ENCODE measurements at places on chromosomes 12 and 14.

DNA sequence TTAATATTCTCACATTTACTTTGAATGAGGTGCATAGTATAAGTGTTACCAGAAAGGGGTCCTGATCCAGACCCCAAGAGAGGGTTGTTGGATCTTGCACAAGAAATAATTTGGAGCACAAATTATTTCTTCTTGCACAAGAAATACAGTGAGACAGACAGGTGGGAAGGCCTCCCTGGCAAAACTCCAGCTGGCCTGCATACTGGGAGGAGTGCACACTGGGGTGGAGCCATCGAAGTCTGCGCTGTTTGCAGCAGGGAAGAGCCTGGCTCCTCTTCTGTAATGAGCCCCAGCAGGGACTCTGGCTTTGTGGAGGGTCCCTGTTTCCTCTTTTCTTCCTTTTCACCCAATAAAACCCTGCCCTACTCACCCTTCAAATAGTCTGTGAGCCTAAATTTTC, 141.6 kb downstream of the GLT1D1 start:
- DNase-seq: no peak
- no peak overlapping the region for H3K27ac ChIP-seq
- no peak overlapping the region for H3K4me3 ChIP-seq

GRCh38 chr12:111319600-111320257, 49.2 kb downstream of the PHETA1 start:
- H3K27ac ChIP-seq: no peak overlapping the region
- no peak overlapping the region for H3K4me3 ChIP-seq
- H3K36me3 ChIP-seq: no peaks in the 10 kb centered on the region
- H3K4me1 ChIP-seq: no peaks in the 10 kb centered on the region
- DNase-seq: no peak

GRCh38 chr12:71947645-71948105, 9.0 kb downstream of the TPH2 start:
- no peak overlapping the region for H3K4me3 ChIP-seq
- no peak overlapping the region for H3K27ac ChIP-seq
- no peaks in the 10 kb centered on the region for H3K36me3 ChIP-seq

DNA sequence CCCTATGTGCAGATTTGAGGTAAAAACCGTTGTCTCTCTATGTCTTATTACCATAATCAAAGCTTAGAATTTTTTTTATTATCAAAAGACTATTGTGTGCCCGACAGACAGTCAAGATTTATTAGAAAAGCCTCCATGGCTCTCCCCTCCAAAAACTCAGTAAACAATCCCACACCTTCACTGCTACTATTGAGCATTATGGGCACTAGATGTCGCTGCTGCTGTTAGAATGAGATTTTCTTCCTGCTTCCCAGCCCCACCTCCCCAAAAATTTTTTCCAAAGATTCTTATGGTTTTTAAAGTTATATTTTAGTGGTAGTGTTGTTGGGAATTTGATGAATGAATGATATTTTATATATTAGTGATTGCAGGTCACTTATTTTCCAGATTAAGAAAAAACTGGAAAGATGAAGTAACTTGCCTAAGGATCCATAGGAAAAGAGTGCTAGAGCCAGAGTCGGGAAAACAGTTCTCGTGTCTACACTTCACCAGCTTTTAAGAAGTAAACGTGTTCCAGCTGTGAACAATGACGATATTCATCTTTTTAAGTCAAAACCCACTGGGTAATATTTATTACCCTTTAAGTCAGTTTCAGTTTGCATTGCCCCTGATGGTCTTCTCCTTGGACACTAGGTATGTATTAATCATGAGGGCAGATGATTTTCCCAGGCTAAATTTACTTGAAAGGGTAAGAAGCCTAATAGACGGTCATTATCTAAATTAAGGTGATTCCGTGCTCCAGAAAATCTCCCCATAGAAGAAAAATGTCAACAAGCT, 12.2 kb upstream of the FOXG1 start:
- no peak for DNase-seq
- no peak overlapping the region for H3K27ac ChIP-seq
- peaks cover 48% of the 10 kb centered on the region for H3K27me3 ChIP-seq
- no peaks in the 10 kb centered on the region for H3K36me3 ChIP-seq

DNA sequence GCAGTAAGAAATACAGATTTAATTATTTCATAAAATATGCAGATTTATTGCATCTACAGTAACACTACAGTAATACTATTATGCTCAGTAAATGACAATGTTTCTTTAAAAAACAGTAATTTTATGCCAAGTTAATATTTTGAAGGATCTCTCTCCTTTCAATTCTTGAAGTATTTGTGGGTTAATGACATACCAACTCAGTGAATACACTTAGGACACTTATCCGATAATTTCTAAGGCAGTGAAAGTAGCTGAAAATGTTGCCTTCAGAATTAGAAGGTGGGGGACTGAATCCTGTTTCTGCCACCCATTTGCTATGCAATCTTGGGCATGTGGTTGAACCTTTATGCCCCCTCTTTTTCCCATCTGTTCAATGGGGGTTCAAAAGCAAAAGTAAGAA, 24.8 kb upstream of the IFNG-AS1 start:
- H3K27me3 ChIP-seq: no peaks in the 10 kb centered on the region
- no peak overlapping the region for H3K4me3 ChIP-seq
- no peak for DNase-seq
- H3K4me1 ChIP-seq: no peaks in the 10 kb centered on the region

- no peaks in the 10 kb centered on the region for H3K4me1 ChIP-seq
- no peaks in the 10 kb centered on the region for H3K27me3 ChIP-seq
- no peak for DNase-seq
- no peak overlapping the region for H3K27ac ChIP-seq
- H3K36me3 ChIP-seq: no peaks in the 10 kb centered on the region
Measured at GRCh38 chr12:4630262-4630661, 18.6 kb downstream of the AKAP3 start.

DNA sequence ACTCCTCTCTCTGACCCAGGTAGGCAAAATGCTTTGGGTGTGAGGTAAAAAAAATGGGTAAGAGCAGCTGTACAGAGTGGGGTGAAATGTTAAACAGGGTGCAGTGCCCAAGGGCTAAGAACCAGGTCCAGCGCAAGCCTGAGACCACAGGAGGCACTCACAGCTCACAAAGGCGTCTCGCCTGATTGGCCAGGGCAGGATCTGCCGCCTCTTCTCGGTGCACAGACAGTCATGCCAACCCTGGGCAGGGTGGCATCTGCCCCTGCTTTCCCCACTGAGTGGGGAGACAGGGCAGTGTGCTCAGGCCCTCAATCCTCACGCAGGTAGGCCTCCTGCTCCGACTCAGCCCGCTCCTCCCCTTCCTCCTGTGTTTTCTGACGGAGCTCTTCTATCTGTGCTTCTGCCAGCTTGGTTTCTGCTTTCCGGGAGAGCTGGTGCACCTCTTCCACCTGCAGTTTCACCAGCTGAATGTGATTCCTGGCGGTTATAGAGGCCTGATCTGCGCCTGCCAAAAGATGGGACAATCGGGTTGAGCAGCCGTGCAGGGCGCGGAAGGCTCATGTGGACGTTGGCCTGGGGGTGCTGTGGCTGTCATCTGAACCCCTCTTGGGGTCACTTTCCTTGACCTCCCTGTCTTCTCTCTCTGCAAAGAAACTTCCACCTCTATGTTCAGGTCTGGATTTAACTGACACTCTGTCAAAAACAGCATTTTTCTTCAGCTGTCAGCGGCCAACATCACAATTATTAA, 4.7 kb downstream of the B3GNT4 start:
- DNase-seq: no peak
- H3K4me1 ChIP-seq: no peaks in the 10 kb centered on the region
- H3K27me3 ChIP-seq: peaks cover 4% of the 10 kb centered on the region
- H3K27ac ChIP-seq: no peak overlapping the region
- H3K4me3 ChIP-seq: no peak overlapping the region

- peaks cover 6% of the 10 kb centered on the region for H3K4me1 ChIP-seq
- no peaks in the 10 kb centered on the region for H3K36me3 ChIP-seq
- DNase-seq: no peak
- H3K27ac ChIP-seq: no peak overlapping the region
- H3K27me3 ChIP-seq: no peaks in the 10 kb centered on the region
Measured at GRCh38 chr14:50318031-50318626, 6.0 kb downstream of the DMAC2L start.

GRCh38 chr14:76927971-76928700, 100.4 kb downstream of the IRF2BPL start:
- no peak overlapping the region for H3K27ac ChIP-seq
- H3K27me3 ChIP-seq: no peaks in the 10 kb centered on the region
- DNase-seq: no peak
- no peaks in the 10 kb centered on the region for H3K36me3 ChIP-seq
- H3K4me3 ChIP-seq: no peak overlapping the region

- no peak overlapping the region for H3K4me3 ChIP-seq
- no peak overlapping the region for H3K27ac ChIP-seq
Measured at GRCh38 chr12:13210236-13211190, 14.0 kb downstream of the EMP1 start.

- H3K27me3 ChIP-seq: no peaks in the 10 kb centered on the region
- no peaks in the 10 kb centered on the region for H3K4me1 ChIP-seq
- DNase-seq: no peak
Measured at GRCh38 chr12:121649819-121650353, 19.6 kb downstream of the MORN3 start.

GRCh38 chr14:95098984-95099599, 58.2 kb downstream of the DICER1 start:
- no peak overlapping the region for H3K4me3 ChIP-seq
- DNase-seq: peak; percentile 77
- no peaks in the 10 kb centered on the region for H3K4me1 ChIP-seq
- H3K27me3 ChIP-seq: no peaks in the 10 kb centered on the region
- H3K36me3 ChIP-seq: peaks cover 12% of the 10 kb centered on the region

DNA sequence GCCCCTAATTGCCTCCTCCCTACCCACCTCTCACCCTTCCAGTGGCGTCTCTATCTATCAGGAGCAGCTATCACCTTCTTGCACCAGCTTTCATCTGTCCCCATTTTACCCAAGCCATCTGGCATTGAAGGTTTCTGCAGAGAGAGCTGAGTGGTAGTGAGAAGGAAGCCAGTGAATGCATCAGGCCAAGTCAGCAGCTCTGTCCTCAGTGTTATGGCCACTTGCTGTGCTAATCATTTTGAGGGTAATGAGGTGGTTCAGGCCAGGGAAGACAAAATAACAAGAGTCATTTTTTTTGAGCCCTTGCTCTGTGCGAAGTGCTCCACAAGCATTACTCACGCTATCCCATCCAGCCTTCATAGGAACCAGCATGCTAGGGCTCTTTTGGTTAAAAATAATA, 164.7 kb downstream of the SUDS3 start:
- H3K4me1 ChIP-seq: peaks cover 7% of the 10 kb centered on the region
- DNase-seq: no peak

- peaks cover 2% of the 10 kb centered on the region for H3K4me1 ChIP-seq
- H3K27ac ChIP-seq: no peak overlapping the region
- no peaks in the 10 kb centered on the region for H3K27me3 ChIP-seq
Measured at GRCh38 chr12:108345716-108346633, 6.9 kb upstream of the CMKLR1 start.

- no peaks in the 10 kb centered on the region for H3K4me1 ChIP-seq
- H3K36me3 ChIP-seq: no peaks in the 10 kb centered on the region
- H3K27ac ChIP-seq: no peak overlapping the region
- no peak overlapping the region for H3K4me3 ChIP-seq
Measured at GRCh38 chr12:129394177-129394825, 509.5 kb downstream of the TMEM132D start.

DNA sequence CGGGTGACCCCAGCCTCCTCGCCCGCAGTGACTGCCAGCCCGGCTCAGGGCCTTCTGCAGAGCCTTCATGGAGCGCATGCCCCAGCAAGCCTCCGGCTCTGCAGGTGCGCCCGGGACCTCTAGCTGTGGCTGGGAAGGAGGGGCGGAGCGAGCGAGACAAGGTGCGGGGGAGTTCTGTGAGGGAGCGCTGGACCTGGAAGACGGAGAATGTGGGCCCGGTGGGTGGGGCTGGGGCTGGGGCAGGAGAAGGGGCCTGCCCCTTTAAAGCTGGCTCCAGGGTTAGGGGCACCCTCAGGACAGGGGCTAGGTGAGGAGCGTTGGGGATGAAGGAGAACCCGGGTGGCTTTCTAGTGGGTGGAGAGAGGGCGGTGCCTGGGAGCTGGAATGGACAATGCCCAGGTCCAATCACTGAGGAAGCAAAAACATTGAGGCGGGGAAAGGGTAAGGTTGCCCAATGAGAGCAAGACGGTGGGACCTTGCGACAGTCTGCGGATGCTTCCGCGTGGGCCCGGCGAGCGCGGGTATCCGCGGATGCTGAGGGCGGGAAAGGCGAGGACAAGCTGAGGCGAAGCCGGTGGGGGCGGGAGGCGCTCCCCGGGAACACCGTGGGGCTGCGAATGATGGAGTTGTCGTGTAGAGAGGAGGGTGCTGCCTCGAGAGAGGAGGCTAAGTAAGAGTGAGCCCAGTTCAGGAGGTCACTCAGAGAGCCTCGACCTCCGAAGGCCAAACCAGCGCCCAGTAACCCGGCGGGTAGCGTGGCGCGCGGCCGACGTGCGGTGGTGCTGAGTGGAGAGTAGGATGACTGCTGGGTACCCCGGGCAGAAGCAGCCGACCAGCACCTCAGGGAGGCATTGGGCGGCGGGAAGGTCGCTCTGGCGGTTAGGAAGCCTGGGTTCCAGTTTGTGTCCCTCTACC, at the start of gene GLS2:
TSS of gene GLS2 (minus strand) at position 121 of the 915 bp plus-strand sequence. CDS start at position 78, 43 bp downstream.
- H3K4me1 ChIP-seq: peaks cover 4% of the 10 kb centered on the region
- H3K36me3 ChIP-seq: no peaks in the 10 kb centered on the region
- H3K4me3 ChIP-seq: peak within 1 kb of the TSS; percentile 39
- H3K27ac ChIP-seq: no peak within 1 kb of the TSS
- DNase-seq: peak; percentile 82
- H3K27me3 ChIP-seq: peaks cover 2% of the 10 kb centered on the region

- H3K4me3 ChIP-seq: no peak overlapping the region
- no peak for DNase-seq
- no peaks in the 10 kb centered on the region for H3K4me1 ChIP-seq
- H3K27me3 ChIP-seq: no peaks in the 10 kb centered on the region
Measured at GRCh38 chr12:67921286-67921685, 68.0 kb upstream of the IFNG-AS1 start.

DNA sequence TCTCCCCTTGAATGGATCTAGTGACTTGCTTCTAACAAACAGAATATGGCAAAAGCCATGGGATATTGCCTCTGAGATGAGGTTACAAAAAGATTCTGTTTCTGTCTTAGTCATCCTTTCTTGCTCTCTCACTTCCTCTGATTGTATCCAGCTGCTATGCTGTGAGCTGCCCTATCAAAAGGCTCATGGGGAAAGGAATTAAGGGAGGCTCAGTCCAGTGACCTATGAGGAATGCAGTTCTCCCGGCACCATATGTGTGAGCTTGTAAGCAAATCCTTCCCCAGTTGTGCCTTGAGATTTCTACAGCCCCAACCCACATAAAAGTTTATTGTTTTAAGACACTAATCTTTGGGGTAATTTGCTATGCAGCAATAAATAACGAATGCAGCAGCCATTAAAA, 183.1 kb downstream of the KLHL28 start:
- no peak overlapping the region for H3K4me3 ChIP-seq
- H3K4me1 ChIP-seq: no peaks in the 10 kb centered on the region
- H3K36me3 ChIP-seq: no peaks in the 10 kb centered on the region
- DNase-seq: no peak

- no peak for DNase-seq
- no peak overlapping the region for H3K4me3 ChIP-seq
- no peaks in the 10 kb centered on the region for H3K27me3 ChIP-seq
- no peak overlapping the region for H3K27ac ChIP-seq
- no peaks in the 10 kb centered on the region for H3K4me1 ChIP-seq
Measured at GRCh38 chr14:65065719-65066118, 36.6 kb downstream of the MAX start.

GRCh38 chr14:98244966-98245569, 1026.9 kb downstream of the BCL11B start:
- H3K27me3 ChIP-seq: no peaks in the 10 kb centered on the region
- no peak for DNase-seq
- no peaks in the 10 kb centered on the region for H3K4me1 ChIP-seq
- H3K36me3 ChIP-seq: no peaks in the 10 kb centered on the region

- H3K27ac ChIP-seq: no peak overlapping the region
- H3K27me3 ChIP-seq: no peaks in the 10 kb centered on the region
- no peak overlapping the region for H3K4me3 ChIP-seq
- H3K4me1 ChIP-seq: peaks cover 20% of the 10 kb centered on the region
- H3K36me3 ChIP-seq: peaks cover 7% of the 10 kb centered on the region
- DNase-seq: no peak
Measured at GRCh38 chr14:94054401-94054800, 26.6 kb downstream of the DDX24 start.

Measured in kidney (tissue), 22 donors.